RWPE1 (cell line): ENCODE measurements at places on chromosomes 12 and 14.

DNA sequence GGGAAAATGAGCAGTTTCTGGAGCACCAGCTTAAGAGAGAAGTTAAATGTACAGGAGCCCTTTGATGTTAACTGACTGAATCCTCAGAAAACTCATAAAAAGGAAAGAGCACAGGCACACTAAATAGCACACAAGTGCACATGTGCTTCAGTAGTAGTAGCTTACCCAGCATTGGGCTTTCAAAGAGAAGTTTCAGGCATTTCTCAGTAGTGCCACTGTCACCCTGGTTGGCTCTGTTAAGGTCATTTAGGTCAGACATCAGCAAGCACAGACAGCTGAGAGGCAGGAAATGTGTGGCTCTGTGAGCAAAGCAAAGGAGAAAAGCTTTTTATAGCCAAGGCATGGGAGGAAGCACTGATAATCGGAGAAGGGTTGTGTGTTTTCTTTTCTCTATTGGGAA lies 96.3 kb upstream of the HIF1A start:
- DNase-seq = no peak

DNA sequence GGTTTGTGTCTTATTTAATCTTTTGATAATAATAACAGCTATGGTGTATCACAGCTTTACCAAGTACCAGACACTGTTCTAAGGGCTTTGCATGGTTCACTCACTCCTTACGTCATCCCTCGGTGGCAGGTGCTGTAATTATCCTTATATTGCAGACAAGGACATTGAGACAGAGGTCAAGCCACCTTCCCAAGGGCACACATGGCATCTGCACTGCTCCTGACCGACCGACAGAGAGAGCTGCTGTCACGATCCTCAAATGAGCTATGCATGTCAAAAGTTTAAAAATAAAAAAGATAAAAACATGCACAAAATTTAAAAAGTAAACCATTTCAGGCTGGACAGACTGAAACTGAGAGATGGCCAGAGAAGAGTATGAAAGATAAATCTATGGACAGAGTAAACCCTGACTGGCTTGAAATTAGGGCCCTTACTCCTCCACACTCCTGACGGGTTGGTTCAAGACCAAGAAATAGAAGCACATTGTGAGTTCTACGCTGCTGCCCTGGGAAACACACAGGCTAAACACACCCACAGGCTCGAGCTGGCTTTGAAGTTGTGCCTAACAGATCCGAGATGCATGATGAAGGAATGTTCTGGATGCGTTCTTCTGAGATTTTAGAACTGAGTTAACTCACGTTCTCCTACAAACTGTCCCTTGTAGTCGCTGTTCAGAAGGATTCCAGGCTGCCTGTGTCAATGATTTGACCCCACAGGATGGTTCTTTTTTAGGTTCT lies 268.7 kb downstream of the ZFP36L1 start:
- no peak for DNase-seq

DNA sequence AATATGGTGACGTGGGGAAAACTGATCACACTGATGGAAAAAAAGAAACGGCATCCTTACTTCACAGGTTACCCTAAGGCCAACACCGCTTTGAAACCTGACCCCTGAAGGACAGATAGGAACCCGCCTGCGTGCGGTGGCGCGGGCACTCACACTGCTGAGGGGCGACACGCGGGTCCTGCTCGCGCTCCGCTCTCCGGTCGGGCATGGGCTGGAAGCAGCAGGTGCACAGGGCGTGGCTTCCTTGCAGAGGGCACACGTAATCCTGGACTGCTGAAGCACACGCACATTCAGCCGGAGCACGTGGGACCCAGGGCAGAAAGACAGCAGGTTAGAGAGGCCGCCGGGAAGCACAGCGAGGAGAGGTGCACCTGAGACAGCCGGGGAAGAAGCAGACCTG lies 22.8 kb upstream of the GOLGA3 start:
- no peak for DNase-seq

- DNase-seq = no peak
Observed at GRCh38 chr12:110367181-110367864, 36.2 kb downstream of the ANAPC7 start.

- no peak for DNase-seq
Observed at GRCh38 chr12:130372936-130373335, 35.2 kb downstream of the PIWIL1 start.

- DNase-seq = no peak
Observed at GRCh38 chr12:80192087-80192486, 92.8 kb downstream of the OTOGL start.

DNA sequence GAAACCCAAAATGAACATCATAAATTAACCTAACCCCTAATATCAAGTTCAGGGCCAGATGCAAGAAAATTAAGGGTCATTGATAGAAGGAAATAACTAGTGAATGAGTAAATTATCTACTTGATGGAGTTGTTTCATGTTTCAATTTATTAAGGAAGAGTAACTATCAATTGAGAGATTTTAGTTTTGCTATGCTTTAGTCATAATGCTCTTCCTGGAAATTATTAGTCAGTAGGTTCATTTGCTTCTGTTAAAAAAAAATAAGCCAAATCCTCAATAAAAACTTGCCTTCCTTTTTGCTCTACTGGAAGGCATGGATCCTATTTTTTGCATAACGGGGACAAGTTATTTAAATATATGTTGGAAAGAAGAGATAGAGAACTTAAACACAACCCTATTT lies 59.0 kb upstream of the HIF1A start:
- no peak for DNase-seq

DNA sequence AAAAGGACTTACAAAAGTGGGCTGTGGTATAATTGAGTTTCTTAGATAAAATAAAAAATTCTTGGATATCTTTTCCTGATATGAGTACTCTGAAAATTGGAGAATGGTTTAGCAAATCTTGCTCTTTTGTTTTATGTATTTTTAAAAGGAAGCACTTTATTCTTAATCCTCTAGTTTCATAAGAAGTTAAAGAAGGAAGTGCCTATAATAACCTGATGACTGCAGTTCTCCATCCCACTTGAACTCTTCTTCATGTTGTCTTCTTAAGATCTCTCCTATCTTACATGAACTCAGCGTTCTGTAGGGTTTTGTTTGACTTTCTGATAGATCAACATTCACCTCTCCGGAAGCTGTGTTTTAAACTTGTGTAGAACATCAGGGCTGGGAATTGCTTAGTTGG lies 271.0 kb downstream of the ERC1 start:
- DNase-seq = no peak

DNA sequence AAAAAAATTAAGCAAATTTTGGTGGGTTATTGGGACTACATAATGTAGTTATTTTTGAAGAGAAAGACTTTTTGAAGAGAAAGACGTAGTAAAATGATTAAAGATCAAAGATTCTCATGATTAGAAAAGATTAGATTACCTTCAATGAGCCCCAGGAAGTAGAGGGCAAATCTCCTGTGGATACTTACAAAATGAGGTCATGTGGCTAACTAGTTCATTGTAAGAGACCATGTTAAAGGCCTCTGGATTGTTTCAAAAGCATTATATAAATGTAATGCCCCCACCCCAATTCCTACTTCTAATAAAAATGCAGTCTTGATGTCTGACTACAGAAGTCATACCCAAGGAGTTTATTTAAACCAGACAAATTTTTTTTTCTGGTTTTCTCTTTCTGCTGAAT lies 93.3 kb downstream of the ERGIC2 start:
- DNase-seq = no peak
